ENCODE measurements at places on chromosomes 13 and 19.

GRCh38 chr19:2345794-2346663, 14.0 kb upstream of the TMPRSS9 start:
- no peak for DNase-seq

DNA sequence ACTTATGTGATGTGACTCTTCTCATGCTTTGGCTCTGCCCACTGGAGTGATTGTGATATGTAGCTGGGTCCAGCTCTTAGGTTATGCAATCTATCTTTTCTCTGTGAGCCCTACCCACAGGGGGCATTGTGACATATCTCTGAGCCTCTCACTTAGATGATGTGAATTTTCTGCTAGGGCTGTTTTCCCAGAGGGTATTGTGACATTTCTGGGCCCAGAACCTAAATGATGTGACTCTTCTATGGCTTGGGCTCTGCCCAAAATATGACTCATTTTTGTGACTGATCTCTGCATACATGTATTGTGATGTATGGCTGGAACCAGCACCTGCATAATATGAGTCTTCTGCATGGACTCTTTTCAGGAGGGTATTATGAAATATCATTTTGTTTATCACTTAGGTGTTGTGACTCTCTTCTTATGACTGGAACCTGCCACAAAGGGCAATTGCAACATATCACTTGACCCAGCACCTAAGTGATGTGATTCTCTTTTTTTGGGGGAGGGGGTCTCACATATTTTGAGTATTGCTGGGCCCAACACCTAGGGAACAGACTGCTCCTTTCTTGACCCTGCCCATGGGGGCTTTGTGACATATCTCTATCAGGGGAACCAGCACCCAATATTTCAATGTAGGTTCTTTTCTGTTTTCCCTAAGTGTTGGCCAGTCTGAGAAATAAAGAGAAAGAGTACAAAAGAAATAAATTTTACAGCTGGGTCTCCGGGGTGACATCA, 12.1 kb upstream of the ZNF254 start:
- no peak for DNase-seq

GRCh38 chr19:17441241-17442021, 7.0 kb downstream of the TMEM221 start:
- no peak for DNase-seq

- no peak for DNase-seq
Observed at GRCh38 chr19:16462757-16463250, 9.0 kb downstream of the EPS15L1 start.

GRCh38 chr13:107097916-107098315, 530.0 kb upstream of the ARGLU1 start:
- DNase-seq, result no peak

Measured in stimulated activated CD4-positive, alpha-beta T cell treated with anti-CD3 and anti-CD28 coated beads, Interleukin-1b, Interleukin-23, amount 100 ng/mL, for 1 hour (primary cell).